ENCODE measurements at places on chromosomes 5 and 9. TPM values are rescaled to one million over a fixed set of nuclear protein-coding genes. Genes with fewer than 3 reads are reported as not detected.

GRCh38 chr5:160173-160510, 31.2 kb upstream of the LRRC14B start:
- H3K4me3 ChIP-seq, result no peak overlapping the region
- peaks cover 12% of the 10 kb centered on the region for H3K27me3 ChIP-seq
- no peak for DNase-seq
- H3K27ac ChIP-seq, result no peak overlapping the region
- no peaks in the 10 kb centered on the region for H3K36me3 ChIP-seq

- peaks cover 10% of the 10 kb centered on the region for H3K27me3 ChIP-seq
- H3K27ac ChIP-seq, result no peak overlapping the region
- no peak overlapping the region for H3K4me3 ChIP-seq
- H3K36me3 ChIP-seq, result no peaks in the 10 kb centered on the region
- no peak for DNase-seq
Observed at GRCh38 chr5:58708456-58708855, 125.6 kb downstream of the RAB3C start.

- H3K4me3 ChIP-seq, result peak overlapping the region; percentile 26
- H3K36me3 ChIP-seq, result peaks cover 3% of the 10 kb centered on the region
- no peaks in the 10 kb centered on the region for H3K27me3 ChIP-seq
- peak overlapping the region; percentile 87 for H3K27ac ChIP-seq
Observed at GRCh38 chr9:93118863-93119702, 15.0 kb downstream of the NINJ1 start.

- no peaks in the 10 kb centered on the region for H3K27me3 ChIP-seq
- H3K4me3 ChIP-seq, result no peak overlapping the region
- no peaks in the 10 kb centered on the region for H3K4me1 ChIP-seq
Observed at GRCh38 chr5:54713923-54714581, 196.5 kb downstream of the SNX18 start.

- H3K36me3 ChIP-seq, result peaks cover 5% of the 10 kb centered on the region
- H3K27me3 ChIP-seq, result peaks cover 23% of the 10 kb centered on the region
- H3K4me3 ChIP-seq, result peak within 1 kb of the TSS; percentile 60
- no peak for DNase-seq
- H3K4me1 ChIP-seq, result peaks cover 7% of the 10 kb centered on the region
Observed at GRCh38 chr9:22446589-22446949, at the start of gene DMRTA1. TSS of gene DMRTA1 (plus strand) at chr9:22446824. CDS start at chr9:22447066, 242 bp downstream.

- peaks cover 4% of the 10 kb centered on the region for H3K4me1 ChIP-seq
- H3K36me3 ChIP-seq, result no peaks in the 10 kb centered on the region
- peak overlapping the region; percentile 71 for H3K27ac ChIP-seq
- DNase-seq, result no peak
Observed at GRCh38 chr5:95081500-95081960, 203.4 kb downstream of the MCTP1 start.

DNA sequence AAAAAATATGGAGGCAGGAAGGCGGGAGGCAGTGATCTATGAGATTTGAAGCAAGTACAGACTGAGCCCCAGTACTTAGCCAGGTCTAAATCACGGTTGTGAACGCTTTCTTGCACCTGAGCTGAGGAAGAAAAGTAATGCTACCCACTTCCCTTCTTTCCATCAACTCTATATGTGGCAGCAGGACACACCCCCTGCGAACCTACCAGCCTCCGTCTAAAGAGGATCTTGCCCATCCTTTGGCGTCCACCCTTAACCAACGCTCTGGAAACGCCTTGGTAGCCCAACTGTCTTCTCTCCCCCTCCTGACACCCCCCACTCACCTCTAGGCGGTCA, 545 bp downstream of the HMGCS1 start:
- H3K4me3 ChIP-seq, result peak overlapping the region; percentile 97
- H3K4me1 ChIP-seq, result peaks cover 40% of the 10 kb centered on the region
- H3K27me3 ChIP-seq, result no peaks in the 10 kb centered on the region
- no peak for DNase-seq

DNA sequence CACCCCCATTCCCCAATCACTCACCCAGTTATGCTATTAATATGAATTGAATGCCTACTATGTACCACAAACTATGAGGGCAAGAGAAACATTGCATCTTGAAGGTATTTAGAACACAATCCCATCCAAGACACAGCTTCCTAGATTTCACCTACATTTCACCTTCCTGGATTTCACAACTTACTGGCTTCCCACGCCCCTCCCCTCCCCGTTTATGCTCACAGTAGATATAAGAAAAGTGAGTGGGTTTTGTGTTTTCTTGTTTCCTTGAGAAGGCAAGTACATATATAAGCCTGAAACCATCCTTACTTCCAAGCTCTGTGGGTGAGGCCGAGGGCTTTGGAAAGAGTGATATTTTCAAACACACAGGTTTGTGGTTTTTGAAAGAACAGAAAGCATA, 465.0 kb downstream of the BNC2 start:
- no peaks in the 10 kb centered on the region for H3K36me3 ChIP-seq
- no peaks in the 10 kb centered on the region for H3K4me1 ChIP-seq
- peaks cover 6% of the 10 kb centered on the region for H3K27me3 ChIP-seq
- no peak for DNase-seq

DNA sequence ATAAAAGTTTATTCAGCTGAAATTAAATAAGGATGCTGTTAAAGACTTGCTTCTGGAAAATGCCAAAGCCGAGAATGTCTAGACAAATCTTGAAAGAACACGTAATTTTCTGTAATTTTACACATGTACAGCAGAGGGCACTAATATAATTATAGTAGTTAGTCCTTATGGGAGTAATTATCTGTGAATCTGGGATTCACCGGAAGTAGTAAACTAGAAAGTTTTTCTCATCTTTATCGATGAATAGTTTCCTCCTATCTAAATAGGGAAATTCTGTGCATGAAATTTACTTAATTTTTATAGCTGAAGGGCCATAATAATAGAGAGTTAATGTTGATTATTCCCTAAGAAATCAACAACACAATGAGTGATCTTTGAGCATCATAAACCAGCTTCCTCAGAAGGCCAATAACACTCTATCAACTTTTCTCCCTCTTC, 18.4 kb upstream of the CNTLN start:
- H3K4me3 ChIP-seq, result no peak overlapping the region
- H3K27ac ChIP-seq, result no peak overlapping the region
- no peak for DNase-seq
- H3K36me3 ChIP-seq, result no peaks in the 10 kb centered on the region
- no peaks in the 10 kb centered on the region for H3K4me1 ChIP-seq
- peaks cover 2% of the 10 kb centered on the region for H3K27me3 ChIP-seq

DNA sequence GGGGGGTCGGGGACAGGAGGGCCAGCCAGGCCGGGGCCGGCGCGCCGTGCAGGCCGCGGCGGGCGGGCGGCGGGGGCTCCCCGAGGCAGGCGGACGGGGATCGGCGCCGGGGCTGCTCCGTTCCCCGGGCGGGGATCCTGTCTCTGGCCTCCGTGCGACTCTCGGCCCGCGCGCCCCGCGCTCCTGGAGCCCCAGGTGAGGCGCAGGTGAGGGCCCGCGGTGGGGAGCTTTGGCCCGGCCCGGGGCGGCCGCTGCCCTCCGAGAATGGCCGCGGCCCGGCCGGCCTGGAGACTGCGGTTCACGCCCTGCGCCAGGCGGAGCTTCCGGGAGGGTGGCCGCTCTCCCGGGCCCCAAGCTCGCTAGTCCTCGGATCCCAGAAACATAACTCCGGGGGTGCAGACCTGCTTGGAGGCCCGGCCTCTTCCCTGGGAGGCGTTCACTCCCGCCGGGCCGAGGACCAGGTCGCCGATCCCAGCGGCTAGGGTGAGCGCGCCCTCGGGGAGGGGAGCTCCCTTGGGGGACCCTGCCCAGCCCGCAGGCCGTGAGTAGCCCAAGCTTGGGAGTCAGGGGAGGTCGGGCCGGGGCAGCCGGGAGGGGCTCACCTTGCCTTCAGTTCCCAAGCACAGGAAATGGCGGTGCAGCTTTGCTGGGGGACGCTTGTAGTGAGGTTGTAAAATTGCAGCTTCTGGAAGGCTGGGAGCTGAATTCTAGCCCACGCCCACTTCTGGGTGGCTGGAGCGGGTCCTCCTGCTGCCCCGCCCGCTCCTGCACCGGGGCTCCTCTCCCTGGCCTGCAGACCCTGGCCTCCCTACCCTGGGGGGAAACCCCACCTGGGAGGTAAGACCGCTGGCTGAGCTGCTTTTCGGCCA, 723 bp downstream of the PPP1R26 start:
- peak overlapping the region; percentile 52 for H3K4me3 ChIP-seq
- no peak overlapping the region for H3K27ac ChIP-seq
- peaks cover 37% of the 10 kb centered on the region for H3K27me3 ChIP-seq

DNA sequence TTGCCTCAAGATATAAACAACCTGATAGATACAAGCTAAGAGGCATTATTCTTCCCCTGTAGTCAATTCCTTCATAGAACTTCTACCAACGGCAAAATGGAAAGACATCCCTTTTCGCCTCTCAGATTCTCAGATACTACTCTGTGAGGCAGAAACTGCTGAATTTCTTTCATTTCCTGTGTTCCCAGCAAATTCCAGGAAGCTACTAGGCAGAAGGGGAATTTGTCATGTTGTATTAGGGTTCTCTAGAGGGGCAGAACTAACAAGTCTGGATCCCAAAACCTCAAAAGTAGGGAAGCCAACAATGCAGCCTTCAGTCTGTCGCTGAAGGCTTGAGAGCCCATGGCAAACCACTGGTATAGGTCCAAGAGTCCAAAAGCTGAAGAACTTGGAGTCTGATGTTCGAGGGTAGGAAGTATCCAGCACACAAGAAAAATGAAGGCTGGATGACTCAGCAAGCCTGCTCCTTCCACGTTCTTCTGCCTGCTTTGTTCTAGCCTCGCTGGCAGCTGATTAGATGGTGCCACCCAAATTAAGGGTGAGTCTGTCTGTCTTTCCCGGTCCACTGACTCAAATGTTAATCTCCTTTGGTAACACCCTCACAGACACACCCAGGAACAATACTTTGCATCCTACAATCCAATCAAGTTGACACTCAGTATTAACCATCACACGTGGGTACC, 15.2 kb downstream of the RNF180 start:
- H3K4me1 ChIP-seq, result no peaks in the 10 kb centered on the region
- no peaks in the 10 kb centered on the region for H3K36me3 ChIP-seq
- DNase-seq, result no peak

DNA sequence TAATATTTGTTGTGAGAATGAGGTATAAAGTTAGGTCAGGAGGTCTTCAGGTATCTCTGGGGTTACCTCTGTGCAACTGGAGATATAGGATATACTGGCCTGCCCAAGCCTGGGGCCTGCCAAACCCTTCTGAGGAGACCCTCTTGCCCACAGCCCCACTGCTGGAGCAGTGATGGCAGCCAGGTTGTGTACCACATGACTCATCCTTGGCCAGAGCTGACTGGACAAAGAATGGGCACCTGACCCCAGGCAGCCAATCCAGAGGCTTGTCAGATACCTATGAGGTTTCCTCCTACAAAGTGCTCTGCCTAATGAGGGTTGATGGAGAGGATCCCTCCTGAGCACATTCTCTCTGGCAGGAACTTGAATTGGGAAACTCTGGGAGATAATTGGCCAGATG, 56.1 kb upstream of the TBC1D2 start:
- H3K27me3 ChIP-seq, result no peaks in the 10 kb centered on the region
- DNase-seq, result no peak
- H3K4me3 ChIP-seq, result no peak overlapping the region

- DNase-seq, result no peak
- peaks cover 22% of the 10 kb centered on the region for H3K36me3 ChIP-seq
- H3K27ac ChIP-seq, result no peak overlapping the region
- no peaks in the 10 kb centered on the region for H3K27me3 ChIP-seq
Observed at GRCh38 chr9:135883410-135884089, 23.8 kb downstream of the CAMSAP1 start.

GRCh38 chr5:1474866-1475543, 29.8 kb upstream of the SLC6A3 start:
- H3K27ac ChIP-seq, result no peak overlapping the region
- H3K4me3 ChIP-seq, result no peak overlapping the region
- peaks cover 2% of the 10 kb centered on the region for H3K4me1 ChIP-seq
- H3K36me3 ChIP-seq, result no peaks in the 10 kb centered on the region
- DNase-seq, result no peak

DNA sequence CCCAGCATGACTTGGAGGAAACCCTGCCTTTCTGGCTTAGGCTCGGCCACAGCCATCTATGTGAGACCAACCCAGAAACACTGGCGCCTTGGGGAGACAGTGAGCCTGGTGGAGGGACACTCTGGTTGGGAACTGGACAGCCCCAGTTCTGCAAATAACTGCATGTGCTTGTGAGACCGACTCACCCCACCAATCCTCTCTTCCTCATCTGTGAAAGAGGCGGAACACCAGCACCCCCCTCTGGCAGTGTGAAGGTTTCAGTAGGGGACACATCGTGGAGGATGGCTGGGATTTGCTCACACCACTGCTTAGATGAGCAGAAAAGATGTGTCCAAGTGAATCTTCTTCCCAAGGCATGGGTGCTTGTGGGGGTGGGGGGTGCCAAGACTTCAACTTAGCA, 43.4 kb upstream of the N4BP3 start:
- no peaks in the 10 kb centered on the region for H3K36me3 ChIP-seq
- H3K27ac ChIP-seq, result no peak overlapping the region
- no peaks in the 10 kb centered on the region for H3K27me3 ChIP-seq
- peak; percentile 27 for DNase-seq

DNA sequence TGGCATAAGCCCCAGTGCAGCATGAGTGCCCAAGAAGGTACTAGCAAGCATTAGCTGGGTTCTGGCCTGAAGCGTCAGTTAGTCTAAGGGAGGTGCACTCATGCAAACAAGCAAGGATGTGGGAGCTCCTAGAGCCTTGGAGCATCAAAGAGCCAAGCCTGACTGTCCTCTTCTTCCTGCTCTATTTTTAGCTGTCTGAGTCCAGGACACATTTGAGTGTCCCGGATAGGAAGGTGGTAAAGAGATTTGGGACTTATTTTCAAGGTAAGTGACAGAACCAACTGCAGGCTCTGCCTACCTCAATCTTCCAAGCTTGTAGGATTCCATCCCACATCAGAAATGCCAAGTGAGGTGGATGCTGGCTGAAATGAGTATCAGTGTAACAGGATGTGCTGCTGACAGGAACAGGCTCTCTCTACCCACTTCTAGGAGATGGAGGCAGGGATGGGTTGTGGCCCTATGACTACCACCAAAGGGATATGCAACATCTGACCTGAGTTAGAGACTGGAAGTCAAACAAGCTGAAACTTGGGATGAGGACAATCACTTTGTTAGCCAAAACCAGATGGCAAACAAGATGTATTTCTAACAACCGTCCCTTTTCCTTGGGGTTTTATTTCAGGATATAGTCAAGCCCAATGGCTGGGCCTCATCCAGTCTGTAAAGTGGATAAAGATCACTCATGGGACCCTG, 15.1 kb downstream of the MACROH2A1 start:
- no peak for DNase-seq
- no peak overlapping the region for H3K4me3 ChIP-seq
- H3K36me3 ChIP-seq, result peaks cover 84% of the 10 kb centered on the region
- H3K27ac ChIP-seq, result no peak overlapping the region
- no peaks in the 10 kb centered on the region for H3K27me3 ChIP-seq

DNA sequence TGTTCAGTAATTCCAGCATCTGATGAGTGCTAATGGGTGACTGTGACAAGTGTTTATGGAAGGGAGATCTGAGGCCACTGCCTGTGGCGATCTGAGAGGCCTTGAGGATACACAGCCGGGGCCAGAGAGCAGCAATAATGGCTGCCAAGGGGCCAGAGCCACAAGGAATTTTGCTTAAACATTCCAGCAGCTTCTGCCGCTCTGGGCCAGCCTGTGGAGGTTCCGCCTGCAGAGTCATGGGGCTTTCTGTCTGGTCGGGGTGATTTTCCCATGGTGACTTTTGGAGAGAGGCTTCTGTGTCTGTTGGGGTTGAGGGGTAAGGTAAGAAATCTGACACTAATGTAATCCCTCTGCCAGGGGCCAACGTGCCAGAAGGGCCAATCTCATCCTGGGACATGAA, 353.5 kb downstream of the ADAMTS6 start:
- no peaks in the 10 kb centered on the region for H3K27me3 ChIP-seq
- H3K4me3 ChIP-seq, result no peak overlapping the region
- no peak for DNase-seq
- H3K4me1 ChIP-seq, result no peaks in the 10 kb centered on the region

The CCL19 gene
- total RNA-seq, result not detected

The LAMC3 gene
- total RNA-seq, result 6.9 TPM

The SLC1A3 gene
- total RNA-seq, result not detected

The ADGRD2 gene
- not detected for total RNA-seq

The PCDHGC3 gene
- total RNA-seq, result not detected

The ENHO gene
- total RNA-seq, result not detected

The LCN2 gene
- total RNA-seq, result not detected

All from naive thymus-derived CD8-positive, alpha-beta T cell (primary cell).